ENCODE measurements at places on chromosomes 4 and X. TPM values are rescaled to one million over a fixed set of nuclear protein-coding genes. Genes with fewer than 3 reads are reported as not detected.

DNA sequence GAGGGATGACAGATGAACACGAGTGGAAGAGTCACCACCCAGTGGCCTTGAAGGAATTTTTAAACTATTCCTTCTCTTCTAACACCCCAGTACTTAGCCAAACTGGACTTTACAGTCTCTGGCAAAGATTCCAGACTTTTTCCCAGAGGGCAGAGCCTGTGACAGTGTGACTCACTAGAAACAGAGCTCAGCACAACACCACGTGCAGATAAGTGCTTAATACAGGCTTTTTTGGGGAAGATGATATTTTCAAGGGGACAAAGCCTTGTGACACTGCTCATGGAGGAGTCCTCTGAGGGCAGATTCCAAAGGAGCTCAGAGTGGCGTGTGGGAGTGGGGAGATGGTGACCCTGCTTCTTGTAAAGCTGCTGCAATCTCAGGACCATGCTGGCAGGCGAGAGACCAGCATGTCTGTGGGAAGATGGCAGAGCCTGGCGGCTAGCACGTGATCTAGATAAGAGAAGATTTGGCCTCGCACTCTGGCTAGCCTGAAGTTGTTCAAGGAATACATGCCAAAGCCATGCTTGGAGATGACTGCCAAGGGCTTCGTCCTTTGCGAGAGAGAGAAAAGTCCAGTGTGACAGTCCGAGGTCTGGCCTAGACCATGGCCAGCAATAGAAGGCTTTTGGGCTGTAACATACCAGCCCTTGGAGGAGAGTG, 2.4 kb downstream of the RAB33A start:
- peaks cover 42% of the 10 kb centered on the region for H3K4me1 ChIP-seq
- no peaks in the 10 kb centered on the region for H3K27me3 ChIP-seq
- DNase-seq: no peak
- no peaks in the 10 kb centered on the region for H3K36me3 ChIP-seq

DNA sequence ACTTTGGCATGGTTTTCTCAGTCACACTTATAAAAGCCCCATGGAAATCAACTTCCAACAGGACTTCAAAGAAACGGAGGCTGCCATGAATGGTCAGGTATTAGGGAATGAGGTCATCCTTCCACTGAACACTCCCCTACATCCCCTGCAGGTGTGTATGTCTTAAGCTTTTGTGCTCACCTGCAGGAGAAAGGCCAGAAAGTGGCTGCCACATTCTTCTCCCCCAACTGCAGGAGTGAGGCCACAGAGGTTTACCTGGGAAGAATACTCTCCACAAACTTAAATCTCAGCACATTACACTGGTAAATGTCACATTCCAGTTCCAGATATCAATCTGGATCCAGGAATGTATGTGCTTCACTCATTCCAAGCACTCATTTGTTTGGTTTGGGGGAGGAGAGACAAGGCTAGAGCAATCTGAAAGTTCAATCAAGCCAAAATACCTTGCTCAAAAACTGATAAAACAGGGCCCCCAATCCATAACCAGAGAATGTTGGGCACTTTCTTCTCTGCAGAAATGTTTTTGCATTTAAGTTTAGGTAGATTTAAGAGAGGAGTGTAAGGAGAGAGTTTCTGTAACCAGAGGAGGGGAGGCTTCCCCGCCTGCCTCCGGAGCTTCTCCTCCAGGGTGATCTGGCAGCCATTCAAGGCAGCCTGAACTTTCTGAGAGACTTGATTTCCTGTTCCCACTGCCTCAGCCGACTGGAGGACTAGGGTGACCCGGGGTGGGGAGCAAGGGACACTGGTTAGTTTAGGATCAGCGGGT, 15.4 kb downstream of the FAM9C start:
- peak overlapping the region; percentile 42 for H3K27ac ChIP-seq
- no peak for DNase-seq

DNA sequence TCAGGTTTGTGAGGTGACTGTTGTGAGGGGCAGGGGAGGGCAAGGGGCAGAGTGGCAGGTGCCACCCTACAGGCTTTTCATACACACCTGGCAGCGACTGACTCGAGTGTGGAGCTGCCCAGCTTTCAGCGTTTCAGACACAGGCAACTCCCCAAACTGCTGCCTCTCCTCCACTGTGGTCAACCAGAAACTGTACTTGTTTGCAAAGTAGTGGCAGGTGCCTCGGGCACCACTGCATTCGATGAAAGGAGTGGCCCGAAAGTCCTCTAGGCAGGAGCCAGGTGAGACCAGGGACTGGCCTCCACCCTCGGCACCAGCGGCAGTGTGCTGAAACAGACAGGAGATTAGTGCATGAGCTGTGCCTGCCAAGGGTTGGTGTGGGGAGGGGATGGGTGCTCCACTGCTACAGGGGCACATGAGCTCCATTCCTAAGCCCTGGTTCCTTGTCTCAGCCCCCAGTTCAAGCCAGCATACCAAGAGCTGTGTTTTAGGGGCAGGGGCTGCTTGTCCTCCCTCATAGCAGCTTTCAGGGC, 65.4 kb downstream of the ATG4A start:
- no peaks in the 10 kb centered on the region for H3K27me3 ChIP-seq
- H3K4me1 ChIP-seq: no peaks in the 10 kb centered on the region
- DNase-seq: no peak
- no peaks in the 10 kb centered on the region for H3K36me3 ChIP-seq

Gene PPBP
- not detected for total RNA-seq

DNA sequence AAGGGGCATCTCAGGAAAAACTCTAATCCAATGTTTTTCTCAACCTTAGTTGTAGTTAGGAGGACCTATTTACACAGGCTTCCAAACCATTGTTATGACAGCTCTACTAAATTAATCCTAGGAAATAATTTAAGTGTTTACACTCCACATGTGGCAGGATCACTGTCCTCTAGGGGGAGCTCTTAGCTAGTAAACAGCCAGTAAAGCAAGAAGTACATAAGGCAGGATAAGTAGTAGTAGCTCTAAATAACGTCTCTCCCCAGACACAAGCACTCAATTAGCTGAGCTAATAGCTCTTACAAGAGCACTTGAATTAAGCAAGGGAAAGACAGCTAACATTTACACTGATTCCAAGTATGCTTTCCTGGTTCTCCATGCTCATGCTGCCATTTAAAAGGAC, 37.3 kb downstream of the NUDT11 start:
- no peak overlapping the region for H3K27ac ChIP-seq
- H3K4me3 ChIP-seq: no peak overlapping the region
- no peaks in the 10 kb centered on the region for H3K27me3 ChIP-seq
- H3K4me1 ChIP-seq: no peaks in the 10 kb centered on the region
- peak; percentile 8 for DNase-seq

Gene HPSE
- 8.9 TPM for total RNA-seq

- no peaks in the 10 kb centered on the region for H3K27me3 ChIP-seq
- peaks cover 52% of the 10 kb centered on the region for H3K4me1 ChIP-seq
- H3K27ac ChIP-seq: peak overlapping the region; percentile 96
- DNase-seq: no peak
Measured at GRCh38 chrX:154096140-154097002, 1.1 kb downstream of the MECP2 start.

DNA sequence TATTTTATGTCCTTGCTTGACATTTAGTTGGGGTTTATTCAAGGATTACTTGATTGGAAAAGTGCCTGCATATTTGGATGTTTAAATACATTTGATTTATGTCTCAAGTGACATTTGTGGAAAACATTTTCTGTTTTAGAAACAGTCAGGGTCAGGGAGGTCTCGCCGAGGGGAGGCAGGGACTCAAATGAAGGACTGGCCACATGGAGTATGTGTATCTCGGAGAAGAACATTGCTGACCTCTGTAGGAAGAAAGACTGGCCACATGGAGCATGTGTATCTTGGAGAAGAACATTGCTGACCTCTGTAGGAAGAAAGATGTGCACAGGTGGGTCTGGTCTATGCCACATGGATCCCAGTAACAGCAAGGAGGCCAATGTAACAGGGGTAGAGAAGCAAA, 233.6 kb downstream of the TRIML1 start:
- no peak for DNase-seq
- no peaks in the 10 kb centered on the region for H3K4me1 ChIP-seq
- H3K4me3 ChIP-seq: no peak overlapping the region
- no peak overlapping the region for H3K27ac ChIP-seq
- H3K36me3 ChIP-seq: no peaks in the 10 kb centered on the region

Gene ADGRG2
- total RNA-seq: not detected

DNA sequence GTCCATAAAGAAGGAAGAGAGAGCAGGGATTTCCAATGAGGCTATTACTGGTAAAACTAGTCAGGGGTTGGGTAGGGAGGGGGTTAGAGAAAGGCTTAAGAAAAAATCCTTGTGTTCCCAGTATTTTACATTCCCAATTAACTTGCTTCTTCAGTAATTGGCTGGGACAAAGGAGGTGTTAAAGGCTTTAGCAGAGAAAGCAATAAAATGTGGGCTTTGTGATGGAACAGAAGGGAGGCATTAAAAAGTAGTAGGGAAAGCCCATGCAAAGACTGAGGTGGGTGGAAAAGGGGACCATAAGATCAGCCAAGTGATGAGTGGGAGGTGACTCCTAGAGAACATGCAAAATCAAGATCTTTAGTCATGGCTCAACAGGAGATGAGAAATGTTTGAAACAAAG, 1467.2 kb downstream of the RPA4 start:
- H3K27me3 ChIP-seq: no peaks in the 10 kb centered on the region
- DNase-seq: no peak
- no peaks in the 10 kb centered on the region for H3K36me3 ChIP-seq
- no peak overlapping the region for H3K4me3 ChIP-seq
- no peak overlapping the region for H3K27ac ChIP-seq

Gene SLC26A1
- total RNA-seq: 0.55 TPM

- H3K27ac ChIP-seq: no peak overlapping the region
- H3K36me3 ChIP-seq: no peaks in the 10 kb centered on the region
- no peak overlapping the region for H3K4me3 ChIP-seq
- no peaks in the 10 kb centered on the region for H3K27me3 ChIP-seq
- no peak for DNase-seq
Measured at GRCh38 chr4:53706422-53707032, 115.2 kb upstream of the LNX1 start.

Gene PDCL2
- not detected for total RNA-seq

Gene MAGEA3
- total RNA-seq: not detected

DNA sequence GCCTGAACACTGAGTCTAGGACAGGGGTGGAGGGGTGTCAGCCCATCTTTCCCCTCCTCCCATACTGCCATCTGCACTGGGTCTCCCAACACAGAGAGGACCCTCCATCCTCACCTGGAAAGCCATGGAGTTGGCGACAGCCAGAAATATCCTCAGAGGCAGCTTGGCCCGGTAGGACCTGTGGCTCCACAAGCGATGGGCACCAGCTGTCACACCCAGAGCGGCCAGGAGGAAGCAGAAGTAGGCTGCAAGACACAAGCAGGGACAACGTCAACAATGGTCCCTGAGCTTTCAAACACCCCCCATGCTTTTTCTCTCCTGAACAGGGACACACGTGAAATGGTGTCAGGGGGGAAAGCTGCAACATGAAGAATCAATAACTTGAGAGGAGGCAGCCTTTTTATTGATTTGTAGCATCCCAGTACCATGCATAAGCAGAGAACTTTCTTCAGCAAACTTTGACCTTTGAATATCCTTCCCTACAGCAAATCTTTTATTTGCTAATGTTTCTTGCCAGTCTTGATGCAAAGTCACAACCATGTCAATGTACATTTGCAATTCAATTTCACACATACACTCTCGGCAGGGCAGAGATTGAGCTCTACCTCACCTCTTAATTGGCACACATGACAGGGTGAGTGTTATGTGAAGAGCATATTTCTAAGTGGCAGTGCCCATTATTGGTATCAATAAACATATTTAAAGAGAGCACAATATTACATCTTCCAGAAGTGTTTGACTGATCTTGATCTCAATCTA, 93.2 kb downstream of the SCD5 start:
- H3K27me3 ChIP-seq: no peaks in the 10 kb centered on the region
- no peak overlapping the region for H3K4me3 ChIP-seq
- H3K36me3 ChIP-seq: no peaks in the 10 kb centered on the region
- no peak for DNase-seq
- no peaks in the 10 kb centered on the region for H3K4me1 ChIP-seq

GRCh38 chr4:187172340-187172761, 448.7 kb upstream of the FAT1 start:
- H3K27me3 ChIP-seq: no peaks in the 10 kb centered on the region
- H3K4me3 ChIP-seq: no peak overlapping the region
- no peaks in the 10 kb centered on the region for H3K36me3 ChIP-seq
- H3K4me1 ChIP-seq: no peaks in the 10 kb centered on the region

Gene PIGA
- 32.3 TPM for total RNA-seq

DNA sequence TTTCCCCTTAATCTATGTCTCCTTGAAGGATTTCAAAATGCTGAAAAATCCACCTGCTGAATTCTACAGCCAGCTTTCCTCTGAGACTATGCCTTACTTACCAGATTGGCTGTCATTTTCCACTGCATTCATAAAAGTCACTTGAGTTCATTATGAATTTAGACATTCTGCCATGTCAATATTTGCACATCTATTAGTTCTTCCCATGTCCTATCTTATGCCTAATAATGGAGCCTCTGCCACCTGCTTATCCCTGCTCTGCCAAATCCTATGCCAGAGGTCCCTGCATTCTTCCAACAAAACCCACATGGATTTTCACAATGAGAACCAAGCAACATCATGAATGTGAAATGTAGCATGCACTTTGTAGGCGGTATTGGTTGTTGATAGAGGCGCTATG, 42.6 kb downstream of the GASK1B start:
- H3K27me3 ChIP-seq: no peaks in the 10 kb centered on the region
- no peak overlapping the region for H3K27ac ChIP-seq
- no peaks in the 10 kb centered on the region for H3K36me3 ChIP-seq

Gene TREX2
- total RNA-seq: 4.0 TPM

Data from CD4-positive, alpha-beta memory T cell (primary cell).